Cortex of kidney (tissue), 1 donor: ENCODE measurements at places on chromosomes 1 and 21.

- no peak for DNase-seq
These were observed 40.3 kb downstream of the BTG3 start for GRCh38 chr21:17572431-17572830.

GRCh38 chr1:77632216-77632615 is 50.2 kb downstream of the ZZZ3 start:
- no peak for DNase-seq

DNA sequence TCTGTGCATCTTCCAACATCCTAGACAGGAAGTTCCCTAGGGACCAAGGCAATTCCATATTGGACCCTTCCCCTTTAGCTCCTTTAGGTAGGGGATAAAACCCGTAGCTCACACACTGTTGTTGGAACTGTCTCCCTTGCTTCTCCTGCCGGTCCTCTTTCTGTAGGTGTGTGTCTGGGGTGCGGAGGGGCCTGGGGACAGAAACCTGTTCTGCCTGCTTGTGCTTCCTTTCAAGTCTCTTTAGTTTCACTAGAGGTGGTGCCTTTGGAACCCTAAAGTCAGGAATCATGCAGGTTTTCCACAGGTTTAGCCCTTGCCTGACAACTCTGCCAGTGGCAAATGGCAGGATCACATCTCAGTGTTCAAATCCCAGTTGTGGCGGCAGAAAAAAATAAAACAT is 74.6 kb upstream of the PTGFRN start:
- DNase-seq, result no peak

- DNase-seq, result no peak
These were observed 228.8 kb downstream of the LTN1 start for GRCh38 chr21:28763809-28764418.

DNA sequence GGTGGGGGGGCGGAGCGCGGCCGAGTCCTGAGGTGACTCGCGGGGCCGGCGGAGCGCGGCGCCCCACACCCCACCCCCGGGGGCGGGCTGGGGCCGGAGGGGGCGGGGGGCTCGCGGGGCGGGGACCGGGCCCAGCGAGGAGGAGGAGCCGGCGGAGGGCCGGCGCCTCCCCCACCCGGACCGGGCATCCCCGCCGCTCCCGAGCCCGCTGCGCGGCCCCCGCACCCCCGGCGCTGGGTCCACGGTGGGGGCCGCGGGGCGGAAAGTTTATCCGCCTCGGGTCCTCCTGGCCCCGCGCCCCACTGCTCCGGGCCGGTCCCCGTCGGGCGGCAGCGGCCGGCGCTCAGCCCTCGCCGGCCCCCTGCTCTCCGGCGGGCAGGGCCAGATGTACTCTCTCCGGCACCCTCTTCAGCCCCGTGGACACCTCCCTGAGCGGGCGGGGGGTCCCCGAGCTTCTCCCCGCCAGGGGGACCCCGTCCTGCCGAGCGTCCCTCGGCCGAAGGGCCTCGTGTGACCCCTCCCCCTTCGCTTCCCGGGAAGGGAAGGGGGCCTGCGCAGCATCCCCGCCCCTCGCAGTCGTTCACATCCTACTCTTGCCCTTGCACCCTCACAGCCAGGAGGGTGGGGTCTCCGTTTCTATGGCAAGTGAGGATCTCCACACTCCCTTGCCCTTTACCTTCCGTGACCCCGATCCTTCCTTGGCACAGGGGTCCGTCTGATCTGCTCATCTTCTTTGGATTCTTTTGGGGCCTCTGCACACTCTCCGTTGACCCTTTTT is 663 bp downstream of the CAMTA1 start:
- DNase-seq, result no peak

DNA sequence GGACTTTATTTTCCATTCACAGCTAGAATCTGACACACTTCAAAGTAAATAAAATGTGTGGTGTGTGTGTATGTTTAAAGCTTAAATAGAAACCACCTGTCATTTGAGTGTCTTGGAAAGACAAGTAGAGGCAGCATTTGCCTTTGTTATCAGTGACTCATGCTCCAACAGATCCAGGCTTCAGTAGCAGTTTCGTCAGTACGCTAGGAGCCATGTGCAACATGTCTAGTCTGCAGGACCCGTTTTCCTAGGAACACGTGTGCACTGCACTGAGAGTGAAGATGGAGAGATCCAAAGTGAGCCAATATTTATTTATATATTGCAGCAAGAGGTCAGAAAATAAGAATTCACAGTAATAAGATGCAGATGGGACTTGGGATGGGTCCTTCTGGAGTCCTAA is 41.8 kb downstream of the SGIP1 start:
- DNase-seq, result no peak

DNA sequence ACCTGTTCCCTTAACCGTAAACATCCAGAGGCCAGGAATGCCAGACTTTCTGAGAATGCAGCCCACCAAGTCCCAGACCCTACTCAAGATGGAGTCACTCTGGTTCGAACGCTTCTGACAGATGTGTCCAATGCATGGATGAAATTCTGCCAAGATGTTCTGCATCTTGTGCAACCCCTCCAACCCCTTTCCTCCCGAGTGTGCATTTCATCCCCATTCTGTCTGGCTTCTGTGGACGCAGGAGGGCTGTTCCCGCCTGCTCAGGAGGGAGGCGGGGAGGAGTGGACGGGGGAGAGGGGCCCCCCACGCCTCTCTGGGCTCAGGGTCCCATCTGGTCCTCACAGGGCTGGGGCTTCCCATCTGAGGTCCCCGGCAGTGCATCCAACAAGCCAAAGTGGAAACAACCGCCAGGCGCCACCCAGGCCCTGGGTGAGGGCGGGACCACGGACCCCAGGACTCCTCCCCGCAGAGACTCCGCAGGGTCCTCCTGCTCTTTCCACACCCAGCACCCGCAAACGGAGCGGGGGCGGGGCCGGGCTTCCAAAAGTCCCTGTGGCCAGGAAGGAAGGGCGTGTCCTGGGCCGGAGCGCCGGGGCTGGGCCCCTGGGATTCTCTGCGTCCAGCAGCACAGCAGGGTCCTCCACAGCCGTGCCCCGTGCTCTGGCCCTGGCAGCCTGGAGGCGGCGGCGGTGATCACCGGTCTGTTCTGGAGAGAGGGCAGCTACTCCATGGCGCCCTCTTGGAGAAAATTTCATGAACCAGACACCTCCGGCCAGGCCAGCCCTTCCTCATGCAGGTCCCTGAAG is 27.8 kb upstream of the SUMO3 start:
- DNase-seq, result no peak

DNA sequence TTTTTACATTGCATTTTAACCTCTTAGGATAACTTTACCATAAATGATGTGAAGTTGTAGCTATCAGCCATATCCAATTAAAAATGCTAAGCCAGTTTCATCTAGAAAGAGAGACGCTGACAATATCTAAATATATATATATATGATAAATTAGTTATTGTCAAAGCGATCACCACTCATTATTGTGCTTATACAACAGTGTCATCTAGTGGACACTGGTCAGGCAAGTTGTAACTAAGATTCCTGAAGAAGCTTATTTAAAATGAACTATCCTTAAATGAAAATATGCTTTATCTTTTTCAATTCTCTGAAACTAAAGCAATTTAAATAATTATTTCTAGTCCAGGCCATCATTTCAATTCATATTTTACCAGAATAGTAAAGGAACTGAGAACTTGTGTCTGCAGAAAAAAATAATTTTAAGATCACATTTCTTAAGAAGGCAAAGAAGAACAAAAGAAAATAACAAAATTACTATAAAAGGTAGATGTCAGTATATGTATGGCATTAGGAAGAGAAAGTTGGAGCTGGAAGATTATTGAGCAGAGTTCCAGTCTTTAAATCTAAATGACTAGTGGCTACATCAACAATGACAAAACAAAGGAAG is 193.3 kb upstream of the SNX7 start:
- no peak for DNase-seq

DNA sequence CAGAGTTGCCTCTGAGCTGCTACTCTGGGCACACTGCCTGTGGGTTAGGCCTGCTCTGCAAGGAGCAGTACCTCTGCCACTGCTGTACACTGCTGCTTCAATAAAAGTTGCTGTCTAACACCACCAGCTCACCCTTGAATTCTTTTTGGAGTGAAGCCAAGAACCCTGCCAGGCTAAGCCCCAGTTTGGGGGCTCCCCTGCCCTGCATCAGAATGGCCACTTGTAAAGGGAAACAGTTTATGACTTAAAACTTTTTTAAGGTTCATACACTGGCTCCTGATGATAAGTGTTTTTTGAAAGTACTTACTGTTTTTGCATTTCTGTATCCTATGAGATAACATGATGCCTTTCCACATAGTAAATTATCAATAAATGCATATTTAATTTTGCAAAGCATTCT is 310.0 kb downstream of the LMO4 start:
- DNase-seq, result no peak

- DNase-seq, result no peak
These were observed 213.1 kb downstream of the RGS7 start for GRCh38 chr1:241143765-241144442.

DNA sequence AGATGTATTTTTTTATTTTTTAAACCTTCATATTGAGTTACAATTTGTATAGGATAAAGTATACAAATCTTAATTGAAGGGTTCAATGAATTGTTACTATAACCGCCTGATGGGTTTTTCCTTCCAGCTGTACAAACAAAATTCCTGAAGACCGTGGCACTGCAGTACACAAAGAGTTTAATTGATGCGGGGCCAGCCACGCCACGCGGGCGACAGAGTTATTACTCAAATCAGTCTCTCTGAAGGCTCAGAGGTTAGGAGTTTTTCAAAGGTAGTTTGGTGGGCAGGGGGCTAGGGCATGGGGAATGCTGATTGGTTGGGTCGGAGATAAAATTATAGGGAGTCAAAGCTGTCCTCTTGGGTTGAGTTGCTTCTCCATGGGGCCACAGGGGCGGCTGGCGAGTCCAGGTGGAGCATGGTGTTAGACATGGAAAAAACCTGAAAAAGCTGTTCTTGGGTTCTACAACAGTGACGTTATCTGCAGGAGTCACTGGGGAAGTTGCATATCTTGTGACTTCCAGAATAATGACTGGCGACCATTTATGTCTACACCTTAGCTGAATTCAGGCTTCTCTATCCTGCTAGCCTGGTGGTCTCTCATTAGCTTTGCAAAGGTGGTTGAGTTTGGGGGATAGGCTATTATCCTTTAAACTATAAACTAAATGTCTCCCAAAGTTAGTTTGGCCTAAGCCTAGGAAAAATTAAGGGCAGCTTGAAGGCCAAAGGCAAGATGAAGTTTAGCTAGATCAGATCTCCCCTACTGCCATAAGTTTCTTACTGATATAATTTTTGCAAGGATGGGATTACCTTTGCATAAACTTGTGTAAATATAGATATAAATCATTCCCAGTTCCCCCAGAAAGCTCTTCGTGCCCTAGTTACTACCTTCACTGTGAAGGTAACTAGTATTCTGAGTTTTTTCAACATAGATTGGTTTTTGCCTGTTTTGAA is 13.0 kb upstream of the TMEM9 start:
- DNase-seq, result no peak

DNA sequence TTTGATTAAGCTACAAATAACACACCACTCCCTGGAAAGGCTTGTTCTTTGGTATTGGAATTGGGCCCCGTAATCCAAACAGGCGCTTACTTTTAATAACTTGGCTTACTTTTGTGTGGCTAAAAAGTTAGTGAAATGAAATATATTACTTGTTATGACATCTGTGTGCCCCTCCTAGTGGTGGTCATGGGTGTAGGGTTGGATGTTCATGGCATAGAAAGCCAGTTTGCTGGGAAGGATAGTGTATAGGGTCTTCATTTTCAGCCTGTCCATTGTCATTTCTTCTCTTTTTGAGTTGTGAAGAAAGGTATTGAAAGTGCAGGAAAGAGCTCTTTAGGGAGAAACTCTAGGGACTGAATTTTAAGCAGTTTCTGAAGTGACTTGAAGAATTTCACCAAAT is 5.9 kb downstream of the CDC14A start:
- DNase-seq, result no peak

- no peak for DNase-seq
These were observed 69.5 kb downstream of the PLD5 start for GRCh38 chr1:242455052-242455361.

DNA sequence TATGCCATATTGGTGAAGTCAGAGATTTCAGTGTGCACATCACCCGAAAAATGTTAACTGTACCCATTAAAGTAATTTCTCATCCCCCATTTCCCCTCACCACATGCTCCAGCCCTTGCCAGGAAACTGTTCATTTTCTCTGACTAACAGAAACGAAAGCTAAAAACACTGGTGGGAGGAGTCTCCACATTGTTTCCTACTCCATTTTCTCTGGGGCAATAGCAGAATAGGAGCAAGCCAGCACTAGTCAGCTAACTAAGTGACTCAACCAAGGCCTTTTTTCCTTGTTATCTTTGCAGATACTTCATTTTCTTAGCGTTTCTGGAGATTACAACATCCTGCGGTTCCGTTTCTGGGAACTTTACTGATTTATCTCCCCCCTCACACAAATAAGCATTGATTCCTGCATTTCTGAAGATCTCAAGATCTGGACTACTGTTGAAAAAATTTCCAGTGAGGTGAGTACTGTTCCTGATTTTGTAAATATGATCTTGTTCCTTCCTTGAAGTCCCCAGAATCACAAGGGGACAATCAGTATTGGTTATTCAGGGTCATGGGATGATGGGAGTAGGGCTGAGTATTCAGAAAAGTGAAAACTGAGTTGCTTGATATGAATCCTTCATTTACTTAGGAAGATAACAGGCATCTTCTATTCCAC is at the start of gene IFI16:
TSS of gene IFI16 (plus strand) at position 204 of the 658 bp plus-strand sequence. CDS start 4,774 bp downstream, outside the sequence.
- DNase-seq, result no peak

GRCh38 chr21:46099476-46099875 is 1.6 kb downstream of the COL6A2 start:
- no peak for DNase-seq

DNA sequence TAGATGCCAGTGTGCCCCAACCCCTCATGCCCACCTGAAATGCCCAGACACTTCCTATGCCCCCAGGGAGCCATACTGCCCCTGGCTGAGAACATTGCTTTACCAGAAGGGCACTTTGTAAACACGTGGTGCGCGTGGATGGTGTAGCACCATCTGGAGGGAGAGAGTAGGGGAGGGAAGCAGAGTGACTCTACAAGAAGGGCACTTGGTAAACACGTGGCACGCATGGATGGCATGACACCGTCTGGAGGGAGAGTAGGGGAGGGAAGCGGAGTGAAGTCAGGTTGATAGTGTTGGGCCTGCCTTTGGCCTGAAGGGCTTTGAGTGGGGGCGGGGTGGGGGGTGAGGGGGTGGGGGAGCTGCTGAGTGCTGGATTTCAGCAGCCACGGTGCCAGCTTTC is 324.0 kb upstream of the VAMP3 start:
- DNase-seq, result no peak

DNA sequence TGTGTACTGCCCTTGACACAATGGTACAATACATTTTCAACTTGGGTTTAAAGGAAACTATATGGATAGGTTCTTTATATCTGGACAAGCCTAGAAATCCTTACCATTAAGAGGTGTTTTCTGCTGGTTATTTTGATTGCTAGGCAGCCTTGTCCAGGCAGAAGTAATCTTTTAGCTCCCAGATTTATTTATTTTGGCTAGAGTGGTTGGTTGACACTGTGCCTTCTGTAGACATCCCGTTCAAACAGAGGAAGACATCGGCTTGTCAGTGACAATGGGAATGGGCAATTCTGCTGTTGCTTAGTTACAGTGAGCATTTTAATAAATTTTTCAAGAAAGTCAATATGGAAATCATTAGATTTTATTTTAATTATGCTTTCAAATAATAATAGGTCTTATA is 138.8 kb downstream of the VPS13D start:
- no peak for DNase-seq
